ENCODE measurements at places on chromosomes 7 and 10.

DNA sequence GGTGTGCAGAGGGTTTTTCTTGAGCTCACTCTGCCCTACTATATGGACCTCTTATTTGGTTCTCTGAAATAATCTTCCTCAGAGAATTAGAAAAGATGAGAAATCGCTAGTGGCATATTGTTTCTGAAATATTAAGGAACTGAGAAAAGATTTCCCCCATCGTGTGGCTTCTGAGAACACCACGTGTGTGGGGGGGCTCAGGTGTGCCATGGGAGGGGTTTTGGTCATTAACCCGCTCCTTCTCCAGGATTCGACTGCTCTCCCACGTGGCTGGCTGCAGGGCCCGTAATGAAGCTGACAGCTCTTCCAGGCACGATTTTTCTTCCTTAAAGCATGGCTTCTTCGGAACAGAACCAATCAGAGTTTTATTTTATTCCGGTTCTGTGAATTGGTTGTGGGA, 67.7 kb downstream of the XRCC2 start:
- DNase-seq: no peak

DNA sequence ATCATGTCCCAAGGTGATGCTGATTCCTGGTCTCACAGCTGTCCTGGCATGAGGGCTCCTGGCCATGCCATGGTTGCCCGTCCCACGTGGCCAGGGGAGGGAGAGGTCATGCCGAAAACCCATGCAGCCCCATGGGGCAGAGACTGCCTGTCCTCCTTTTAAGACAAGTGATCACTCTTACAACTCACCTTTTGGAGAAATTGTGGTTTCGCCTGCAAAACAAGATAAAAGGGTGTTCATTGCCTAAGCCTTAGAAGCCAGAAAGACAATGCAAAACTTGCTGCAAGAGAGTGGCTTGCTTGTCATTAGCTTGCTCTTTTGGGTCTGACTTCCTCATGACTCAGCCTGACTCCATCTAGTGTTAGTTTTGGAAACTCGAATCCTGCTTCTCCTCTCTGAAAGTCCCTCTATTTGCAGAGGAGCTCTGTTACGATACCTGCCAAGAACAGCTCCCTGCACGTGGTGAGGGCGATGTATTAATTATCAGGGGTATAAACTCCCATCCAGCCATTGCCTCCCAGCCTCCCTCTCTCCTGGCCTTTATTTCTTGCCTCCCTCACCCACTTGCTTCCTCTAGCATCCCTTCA, 26.7 kb downstream of the TMEM273 start:
- DNase-seq: no peak

DNA sequence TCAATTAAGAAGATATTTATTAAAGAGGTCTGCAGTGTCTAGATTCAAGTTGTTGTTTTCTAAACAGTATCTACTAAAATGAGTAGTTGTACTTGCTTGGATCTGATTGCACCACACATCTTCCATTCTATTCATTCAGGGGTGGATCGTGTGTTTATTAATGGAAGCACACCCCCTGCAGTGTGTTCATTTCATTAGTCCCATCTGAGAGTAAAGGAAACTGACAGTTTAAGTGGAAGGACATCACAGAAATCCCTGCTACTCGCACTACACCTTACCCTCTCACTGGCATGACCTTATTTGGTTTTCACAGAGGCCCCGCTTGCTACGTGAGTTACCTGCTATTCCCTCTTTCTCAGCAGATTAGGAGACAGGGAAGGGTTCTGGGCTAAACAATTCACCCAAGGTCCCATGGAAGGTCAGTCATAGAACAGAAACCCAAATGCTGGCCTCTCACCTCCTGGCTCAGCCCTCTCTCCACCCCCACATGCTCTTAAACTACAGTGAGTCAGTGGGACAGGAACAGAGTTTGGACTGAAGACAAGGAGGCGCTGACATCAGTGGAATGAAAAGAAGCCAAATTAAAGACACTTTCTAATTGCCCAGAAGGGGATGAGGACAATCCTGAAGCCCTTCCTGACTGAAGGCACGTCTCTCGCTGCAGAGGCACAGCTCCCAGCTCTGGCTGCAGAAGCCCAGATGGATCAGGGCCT, 369.2 kb upstream of the NRP1 start:
- DNase-seq: no peak

GRCh38 chr7:7773334-7774309, 55.2 kb upstream of the RPA3 start:
- DNase-seq: no peak

DNA sequence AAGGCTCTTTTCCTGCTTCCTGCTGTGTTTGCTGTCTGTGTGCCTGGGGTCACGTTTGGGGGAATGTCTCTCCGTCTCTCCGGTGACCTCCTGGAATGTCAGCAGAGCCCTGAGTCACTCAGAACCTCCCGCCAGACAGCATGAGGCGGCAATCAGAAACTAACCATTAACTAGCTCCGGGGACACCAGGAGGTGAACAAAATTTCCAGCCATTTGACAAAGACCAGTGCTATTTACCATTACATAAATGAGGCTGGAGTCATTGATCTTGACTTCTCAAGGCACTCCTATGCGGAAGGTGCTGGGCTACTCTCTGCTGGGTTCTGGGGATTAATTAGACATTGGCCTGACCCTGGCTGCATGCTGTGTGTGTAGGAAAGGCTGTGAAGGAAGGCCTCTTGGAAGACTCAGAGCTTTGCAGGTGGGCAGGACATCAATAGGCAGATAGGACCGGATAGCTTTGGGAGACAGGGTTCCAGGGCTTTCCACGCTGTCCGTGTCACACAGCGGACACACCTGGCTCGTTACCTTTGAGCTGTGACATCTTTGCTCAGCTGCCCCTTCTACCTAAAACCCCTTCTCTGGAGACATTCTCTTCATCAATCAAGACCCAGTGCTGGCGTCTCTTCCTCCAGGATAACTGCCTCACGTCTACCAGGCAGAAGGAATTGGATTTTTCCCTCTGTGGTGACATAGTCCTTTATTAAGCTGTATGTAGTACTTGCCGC, 77.0 kb downstream of the PFKFB3 start:
- DNase-seq: no peak

- no peak for DNase-seq
Measured at GRCh38 chr10:11197266-11197712, 179.6 kb downstream of the CELF2 start.

DNA sequence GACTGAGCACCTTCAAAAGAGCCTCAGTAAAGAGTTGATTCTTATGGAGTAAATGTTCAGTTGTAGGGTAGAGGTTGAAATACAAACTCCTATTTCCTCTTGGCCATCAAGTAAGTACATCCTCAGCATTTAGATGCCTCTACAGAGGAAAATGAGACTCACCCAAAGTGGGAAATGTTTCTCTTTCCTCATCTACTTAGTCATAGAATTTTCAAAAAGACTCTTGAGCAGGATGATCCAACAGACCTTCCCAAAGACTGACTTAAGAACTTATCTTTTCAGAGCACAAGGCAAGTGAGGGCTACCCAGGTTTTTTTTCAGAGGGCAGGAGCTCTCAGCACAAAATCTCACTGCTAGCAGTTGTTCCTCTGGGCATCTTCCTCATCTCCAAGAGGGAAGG, 449.1 kb downstream of the KCNMA1 start:
- no peak for DNase-seq

GRCh38 chr10:12975266-12975665, 26.2 kb downstream of the CCDC3 start:
- DNase-seq: no peak

DNA sequence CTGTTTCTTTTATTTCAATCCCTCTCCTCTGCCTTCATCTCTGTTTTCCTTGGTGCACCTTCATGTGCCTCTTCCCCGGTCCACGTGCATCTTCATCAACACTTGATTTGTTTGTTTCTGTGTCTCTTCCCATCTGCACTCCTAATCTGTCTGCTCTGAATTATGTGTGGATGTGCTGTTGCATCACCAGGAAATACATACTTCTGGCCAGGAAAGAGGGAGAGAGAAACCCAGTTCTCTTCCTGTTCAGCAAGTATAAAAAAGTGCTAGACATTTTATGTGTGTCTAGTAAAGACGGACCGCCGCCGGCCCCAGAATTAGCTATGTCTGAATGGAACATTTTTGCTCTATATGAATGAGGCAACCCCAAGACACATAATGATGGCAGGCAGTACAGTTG, 93.8 kb downstream of the CALD1 start:
- DNase-seq: no peak

DNA sequence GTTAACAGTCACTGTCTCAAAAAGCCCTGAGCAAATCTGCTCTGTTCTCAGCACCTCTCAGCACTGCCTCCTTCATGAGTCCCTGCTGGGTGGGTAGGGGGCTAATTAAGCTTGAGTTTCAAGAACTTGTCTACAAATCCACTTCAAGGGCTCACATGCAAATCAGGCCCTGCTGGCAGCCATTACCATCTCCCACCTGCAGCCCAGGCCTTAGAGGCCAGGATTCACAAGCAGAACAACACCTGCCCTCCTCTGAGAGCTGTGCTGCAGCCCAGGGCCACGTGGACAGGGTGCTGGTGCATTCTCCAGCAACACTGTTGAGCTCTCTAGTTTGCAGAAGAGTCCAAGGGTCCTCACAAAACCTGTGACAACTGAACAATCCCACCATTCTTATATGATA, 119.2 kb downstream of the DPP6 start:
- no peak for DNase-seq

DNA sequence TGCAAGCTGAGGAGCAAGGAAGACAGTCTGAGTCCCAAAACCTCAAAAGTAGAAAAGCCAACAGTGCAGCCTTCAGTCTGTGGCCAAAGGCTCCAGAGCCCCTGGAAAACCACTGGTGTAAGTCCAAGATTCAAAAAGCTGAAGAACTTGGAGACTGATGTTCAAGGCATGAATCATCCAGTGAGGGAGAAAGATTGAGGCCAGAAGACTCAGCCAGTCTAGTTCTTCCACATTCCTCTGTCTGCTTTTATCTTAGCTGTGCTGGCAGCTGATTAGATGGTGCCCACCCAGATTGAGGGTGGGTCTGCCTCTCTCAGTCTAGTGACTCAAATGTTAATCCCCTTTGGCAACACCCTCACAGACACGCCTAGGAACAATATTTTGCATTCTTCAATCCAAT, 20.1 kb upstream of the MDFIC start:
- no peak for DNase-seq

DNA sequence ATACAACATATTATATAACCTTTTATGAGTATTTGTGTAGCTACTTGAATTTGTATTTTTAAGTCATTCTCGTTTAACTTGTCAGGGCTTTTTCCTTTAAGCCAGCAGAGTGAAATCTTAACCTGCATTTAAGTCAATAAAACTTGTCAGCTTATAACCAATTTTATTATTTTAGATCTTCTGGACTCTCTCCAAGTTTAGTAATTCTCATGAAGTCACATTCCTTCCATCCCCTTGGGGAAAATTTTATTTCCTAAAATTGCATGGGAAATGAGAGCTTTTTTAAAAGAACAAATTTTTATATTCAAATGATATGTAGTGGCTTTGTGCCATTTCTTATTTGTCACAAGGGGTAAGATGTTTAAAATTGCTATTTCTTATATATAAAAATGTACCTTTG, 74.0 kb downstream of the SEPTIN7 start:
- no peak for DNase-seq

DNA sequence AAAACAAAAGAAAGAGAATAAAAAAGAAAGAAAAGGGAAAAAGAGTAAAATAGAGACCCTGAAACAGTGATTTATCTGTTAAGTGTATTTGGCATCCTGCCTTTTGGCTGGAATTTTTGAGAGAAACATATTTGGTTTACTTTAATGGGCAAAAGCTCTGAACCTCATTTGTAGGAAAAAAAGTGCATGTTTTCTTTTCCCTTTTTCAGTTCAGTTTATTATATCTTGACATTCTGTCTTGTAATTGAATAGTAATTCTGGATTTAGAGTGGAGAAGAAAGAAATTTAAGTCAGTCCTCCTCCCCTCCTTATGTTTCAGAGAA, 69.5 kb downstream of the ARID5B start:
- DNase-seq: no peak

All from stimulated activated CD8-positive, alpha-beta memory T cell treated with anti-CD3 and anti-CD28 coated beads, Interleukin-15, amount 100 ng/mL, for 48 hours (primary cell).